Heart right ventricle (tissue), 16 donors: ENCODE measurements at places on chromosomes 3 and 15.

DNA sequence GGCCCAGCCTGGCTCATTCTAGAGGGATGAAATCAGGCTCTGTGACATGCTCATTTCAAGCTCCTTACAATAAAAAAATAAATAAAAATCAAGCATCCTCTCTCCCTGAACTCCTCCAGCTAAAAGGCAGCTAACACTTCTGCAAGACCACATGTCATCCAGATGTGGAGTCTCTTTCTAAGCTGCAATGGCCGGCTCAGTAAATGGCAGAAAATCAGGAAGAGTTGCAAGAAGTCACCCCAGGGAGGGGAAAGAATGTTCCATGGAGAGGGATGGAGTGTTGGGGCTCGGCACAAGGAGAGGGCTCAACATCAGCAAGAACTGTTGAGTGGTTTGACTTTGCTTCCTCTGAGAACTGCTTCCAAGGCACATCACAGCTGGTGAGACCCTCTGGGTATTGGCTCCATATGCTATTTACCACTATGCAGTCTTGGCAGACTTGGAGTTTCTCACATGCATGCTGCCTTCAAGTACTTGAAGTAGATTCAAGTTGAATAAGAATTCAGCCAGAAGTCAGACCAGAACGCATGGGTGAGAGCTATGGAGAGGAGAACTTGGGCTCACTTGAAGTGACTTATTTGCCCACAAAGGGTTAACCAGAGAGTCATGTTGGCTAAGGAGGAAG, 689.0 kb downstream of the NTRK3 start:
- no peak for DNase-seq

DNA sequence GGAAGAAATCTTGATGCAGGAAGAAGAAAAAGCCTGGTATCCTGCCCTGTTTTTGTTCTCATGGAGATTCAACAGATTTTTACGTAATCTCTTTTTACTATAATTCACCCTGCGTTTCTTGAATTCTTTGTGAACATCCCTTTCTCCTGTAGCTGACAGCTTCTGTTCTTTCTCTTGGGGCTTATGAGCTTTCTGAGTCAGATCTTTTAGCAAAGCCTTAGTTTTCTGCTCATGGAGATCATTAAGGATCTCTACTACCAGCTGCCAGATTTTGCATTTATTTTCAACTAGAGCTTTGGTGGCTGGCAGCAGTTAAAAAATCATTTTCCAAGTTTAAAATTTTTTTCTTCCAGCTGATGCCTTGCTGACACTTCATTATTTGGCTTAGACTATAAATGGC, 51.6 kb downstream of the MOBP start:
- DNase-seq = no peak

DNA sequence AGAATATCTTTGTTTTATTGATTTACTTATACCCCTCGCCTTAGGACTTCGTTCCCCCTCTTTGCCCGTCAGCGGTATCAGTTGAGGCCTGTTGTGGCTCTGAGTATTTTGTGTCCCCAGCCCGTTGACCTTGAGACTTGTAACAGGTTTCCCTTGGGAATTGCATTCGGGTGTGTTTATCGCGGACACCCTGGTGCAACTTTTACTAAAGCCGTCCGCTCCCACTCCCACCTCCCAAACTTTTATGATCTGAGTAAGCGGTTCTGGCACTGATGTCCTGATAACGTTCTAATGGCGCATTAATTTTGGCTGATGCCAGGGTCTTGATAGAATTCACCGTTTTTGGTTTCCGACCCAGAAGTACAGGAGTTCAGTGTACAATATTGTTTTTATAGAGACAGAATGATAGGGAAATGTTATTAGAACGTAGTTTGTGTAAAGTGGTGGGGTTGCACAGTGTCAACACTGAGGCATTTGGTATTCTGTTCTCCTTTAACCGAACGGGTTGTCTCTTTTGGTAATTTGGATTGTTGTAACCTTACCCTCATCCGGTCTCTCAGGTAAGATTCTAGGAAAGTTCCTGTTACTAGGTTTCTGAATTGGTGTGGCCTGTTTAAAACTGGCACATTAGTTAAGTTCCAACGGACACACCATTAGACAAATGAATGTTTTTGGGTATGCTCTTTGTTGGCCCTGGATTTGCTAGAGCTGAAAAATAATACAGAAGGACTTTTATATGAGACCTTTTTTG, 47.8 kb downstream of the OIP5 start:
- DNase-seq = no peak

GRCh38 chr3:74916696-74917095, 302.2 kb upstream of the CNTN3 start:
- no peak for DNase-seq

DNA sequence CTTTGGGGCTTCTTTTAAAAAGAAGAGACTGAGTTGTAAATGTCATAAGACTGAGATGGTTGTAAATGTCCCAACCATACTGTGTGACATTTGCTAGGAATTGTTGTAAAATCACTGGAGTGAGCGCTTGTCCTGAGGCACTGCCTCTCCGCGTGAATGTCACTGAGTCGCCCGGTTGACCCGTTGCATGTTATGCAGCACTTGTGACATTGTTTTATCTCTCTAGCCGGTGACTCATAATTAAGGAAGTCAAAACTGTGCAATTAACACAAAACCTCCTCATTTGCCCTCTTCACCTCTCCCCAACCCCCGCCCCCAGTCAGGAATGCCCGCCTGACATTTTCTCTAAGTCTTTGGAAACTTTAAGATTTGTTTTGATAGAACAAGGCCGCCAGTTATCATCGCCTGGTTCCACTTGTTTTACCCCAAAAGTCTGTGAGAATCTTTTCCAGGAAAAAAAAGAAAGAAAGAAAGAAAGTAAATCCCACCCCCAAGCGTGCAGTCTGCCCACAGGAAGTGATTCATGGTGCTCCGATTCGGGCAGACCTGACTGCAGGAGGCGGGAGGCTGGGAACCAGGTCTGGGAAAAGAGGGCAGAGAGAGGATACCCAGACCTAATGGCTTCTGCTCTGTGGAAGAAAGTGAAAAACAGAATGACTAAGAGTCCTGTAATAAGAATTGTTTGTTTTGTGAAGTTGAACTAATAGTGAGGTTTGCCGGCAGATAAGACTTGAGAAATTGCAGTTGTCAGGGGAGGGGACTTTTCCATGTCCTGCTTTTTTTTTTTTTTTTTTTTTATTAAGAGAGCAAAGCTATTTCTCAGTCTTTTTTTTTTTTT, 84.8 kb downstream of the SMAD3 start:
- peak; percentile 62 for DNase-seq
